Ovary (tissue), 10 donors: ENCODE measurements at places on chromosomes 12 and 14.

GRCh38 chr12:20099395-20100183 lies 268.7 kb upstream of the PDE3A start:
- DNase-seq, result no peak

DNA sequence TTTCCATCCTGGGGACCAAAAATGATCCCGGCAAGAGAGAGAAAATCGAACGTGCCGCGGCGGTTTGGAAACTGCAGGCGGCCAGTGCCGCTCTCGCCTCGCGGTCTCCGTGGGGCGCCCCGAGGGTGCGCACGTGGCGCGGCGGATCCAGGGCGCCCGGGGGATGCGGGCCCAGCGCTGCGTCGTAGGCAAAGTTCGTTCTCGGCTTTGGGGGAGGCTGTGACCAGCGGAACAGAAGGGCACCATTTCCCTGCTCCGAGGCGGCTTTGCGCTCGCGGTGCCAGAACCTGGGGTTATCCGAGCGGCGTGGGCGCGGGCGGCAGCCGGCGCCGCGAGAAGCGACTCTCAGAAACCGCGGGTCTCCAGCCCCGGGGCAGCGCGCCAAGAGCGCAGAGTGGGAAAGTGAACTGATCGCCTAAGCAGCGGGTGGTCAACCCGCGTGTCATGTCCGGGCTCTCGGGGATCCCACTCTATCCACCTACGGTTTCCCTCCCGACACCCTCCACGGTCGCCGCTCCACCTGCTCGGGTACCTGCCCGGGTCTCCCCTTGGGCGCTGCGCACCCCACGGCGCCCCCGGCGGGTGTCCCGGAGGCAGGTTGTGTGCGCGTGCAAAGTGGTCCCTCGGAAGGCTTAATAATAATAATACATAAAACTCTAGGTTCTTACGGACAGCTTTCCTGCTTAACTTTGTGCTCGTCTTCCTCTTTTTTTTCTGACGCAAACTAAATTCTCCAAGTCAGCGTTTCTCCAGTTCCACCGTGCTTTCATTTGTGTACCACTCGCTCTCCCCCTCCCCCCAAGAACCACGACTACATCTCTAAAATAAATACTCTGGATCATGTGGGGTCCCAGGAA lies 1.2 kb downstream of the ESRRB start:
- no peak for DNase-seq

DNA sequence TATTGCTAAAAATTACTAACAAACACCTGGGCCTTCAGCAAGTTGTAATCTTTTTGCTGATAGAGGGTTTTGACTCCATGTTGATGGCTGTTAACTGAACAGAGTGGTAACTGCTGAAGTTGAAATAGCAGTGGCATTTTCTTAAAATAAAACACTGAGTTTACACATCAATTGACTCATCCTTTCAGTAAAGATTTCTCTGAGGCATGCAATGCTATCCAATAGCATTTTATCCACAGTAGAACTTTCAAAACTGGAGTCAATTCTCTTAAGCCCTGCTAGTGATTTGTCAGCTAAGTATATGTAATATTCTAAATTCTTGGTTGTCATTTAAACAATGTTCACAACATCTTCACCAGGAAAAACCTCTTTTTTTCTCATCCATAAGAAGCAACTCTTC lies 59.5 kb downstream of the CMAS start:
- DNase-seq, result no peak

GRCh38 chr14:23550131-23550811 lies 1.3 kb downstream of the ZFHX2 start:
- no peak for DNase-seq

- DNase-seq, result peak; percentile 58
These were observed 87.4 kb downstream of the B4GALNT3 start for GRCh38 chr12:546920-547845.

DNA sequence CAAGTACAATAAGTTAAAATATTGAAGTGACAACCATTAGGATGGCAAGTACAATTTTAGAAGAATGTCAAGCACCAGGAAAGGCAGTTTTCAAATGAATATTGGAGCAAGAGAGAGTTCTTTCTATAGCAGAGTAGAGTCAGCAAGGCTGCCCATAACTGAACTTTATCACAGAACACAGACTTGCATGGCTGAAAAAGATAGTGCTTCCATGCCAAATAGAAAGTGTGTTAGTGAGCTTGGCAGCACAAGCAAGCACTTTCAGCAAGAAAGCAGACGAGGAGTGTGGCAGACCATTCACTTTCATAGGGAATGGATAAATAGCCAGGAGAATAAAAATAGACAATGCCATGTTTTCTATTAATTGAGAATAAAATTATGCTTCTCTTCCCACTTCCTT lies 647.0 kb upstream of the MGAT4C start:
- DNase-seq, result no peak

DNA sequence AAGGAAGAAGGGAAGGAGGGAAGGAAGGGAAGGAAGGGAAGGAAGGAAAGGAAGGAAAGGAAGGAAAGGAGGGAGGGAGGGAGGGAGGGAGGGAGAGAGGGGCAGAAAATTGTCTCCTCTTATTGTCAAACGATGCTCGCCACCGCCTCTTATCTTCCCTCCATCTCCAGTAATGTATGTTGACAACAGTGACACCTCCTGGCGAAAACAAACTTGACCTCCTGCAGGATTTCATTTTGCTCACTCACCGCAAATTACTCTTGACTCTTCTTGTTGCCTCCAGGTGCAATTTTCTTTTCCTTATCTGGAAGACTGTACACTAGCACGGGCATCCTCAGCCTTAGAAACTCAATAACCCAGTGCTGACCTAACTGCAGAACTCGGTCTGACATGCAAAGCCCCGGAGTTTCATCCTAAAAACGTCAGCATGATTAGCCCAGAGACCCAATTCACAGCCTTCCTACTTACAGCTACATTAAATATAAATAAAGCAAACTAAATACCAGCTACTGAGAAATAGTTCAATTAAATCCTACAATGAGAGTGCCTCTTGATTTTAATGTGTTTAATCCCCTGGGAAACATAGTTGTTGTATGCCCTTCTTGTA lies 512.4 kb upstream of the TMPO start:
- no peak for DNase-seq

GRCh38 chr12:61574339-61574738 lies 685.9 kb upstream of the USP15 start:
- DNase-seq, result no peak

GRCh38 chr12:111409403-111409779 lies 3.7 kb downstream of the SH2B3 start:
- DNase-seq, result no peak

DNA sequence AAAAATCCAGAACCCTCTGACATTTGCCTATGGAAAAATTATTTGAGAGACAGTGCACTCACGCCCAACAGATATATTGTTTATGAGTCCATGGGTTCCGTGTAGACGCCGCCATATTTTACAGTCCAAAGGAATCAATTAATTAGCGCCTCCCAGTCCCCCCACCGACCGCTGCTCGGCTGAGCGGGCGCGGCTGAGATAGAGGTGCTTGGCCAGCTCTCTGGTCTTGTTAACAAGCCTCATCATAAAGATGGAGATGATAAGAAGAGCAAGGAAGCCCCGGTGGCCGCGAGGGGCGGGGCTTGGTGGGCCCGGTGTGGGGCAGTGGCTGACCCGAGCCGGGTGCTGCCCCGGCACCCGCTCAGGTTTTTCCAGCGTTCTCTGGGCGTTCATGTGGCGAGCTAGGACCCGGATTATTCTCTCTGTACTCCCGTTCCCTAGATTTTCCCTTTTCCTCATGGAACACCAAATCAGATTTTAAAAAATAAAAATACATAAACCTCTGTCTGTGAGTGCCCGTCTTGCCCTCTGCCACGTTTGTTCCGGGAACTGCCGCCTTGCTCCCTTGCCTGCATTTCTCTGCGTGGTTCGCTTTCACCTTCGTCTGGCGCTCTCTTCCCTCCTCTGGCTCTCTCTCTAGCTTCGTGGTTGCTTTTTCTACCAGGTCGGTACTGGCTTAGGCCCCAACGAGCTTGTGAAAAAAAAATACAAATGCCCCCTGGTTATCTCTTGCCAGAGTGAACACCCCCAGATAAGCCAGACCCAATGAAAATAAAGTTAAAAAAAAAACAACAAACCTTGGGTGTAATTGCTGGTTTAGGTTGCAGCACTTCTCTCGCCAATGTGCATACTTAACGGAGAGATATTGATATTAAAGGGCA lies 9.0 kb downstream of the HOXC12 start:
- DNase-seq, result no peak

- DNase-seq, result no peak
These were observed 390.7 kb downstream of the C12orf75 start for GRCh38 chr12:105721051-105721825.
